ENCODE measurements at places on chromosomes 5 and 9. TPM values are rescaled to one million over a fixed set of nuclear protein-coding genes. Genes with fewer than 3 reads are reported as not detected.

The PCSK5 gene
- 1.5 TPM for polyA plus RNA-seq

The MARCOL gene
- not detected for polyA plus RNA-seq

The C1QTNF3 gene
- 1.0 TPM for polyA plus RNA-seq

The TMEM174 gene
- polyA plus RNA-seq, result not detected

The CCNJL gene
- 5.3 TPM for polyA plus RNA-seq

The CD14 gene
- polyA plus RNA-seq, result 0.19 TPM

The TAF1L gene
- not detected for polyA plus RNA-seq

The NRG2 gene
- not detected for polyA plus RNA-seq

All from IMR-90 (cell line).